ENCODE measurements at places on chromosomes 4 and X. TPM values are rescaled to one million over a fixed set of nuclear protein-coding genes. Genes with fewer than 3 reads are reported as not detected.

SOD3 gene
- not detected for total RNA-seq

DNA sequence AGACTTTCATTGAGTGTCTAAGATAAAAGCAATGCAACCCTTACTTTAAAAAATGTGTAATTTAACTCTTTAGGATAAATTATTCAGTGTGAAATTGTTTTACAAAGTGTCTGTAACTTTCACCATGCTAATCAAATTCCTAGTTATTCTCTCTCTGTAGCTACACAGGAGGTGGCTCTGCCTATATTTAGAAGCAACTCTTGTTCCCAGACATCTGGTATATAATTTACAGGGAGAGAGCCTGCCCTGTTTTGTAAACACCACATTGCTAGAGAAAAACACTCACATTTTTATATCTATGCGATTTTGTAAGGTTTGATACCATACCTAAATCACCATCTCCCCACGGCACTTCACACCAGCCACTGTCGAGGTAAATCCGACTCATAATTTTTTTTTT is 35.5 kb upstream of the SPATA4 start:
- no peaks in the 10 kb centered on the region for H3K4me1 ChIP-seq
- H3K4me3 ChIP-seq, result no peak overlapping the region
- no peaks in the 10 kb centered on the region for H3K36me3 ChIP-seq
- H3K27ac ChIP-seq, result no peak overlapping the region
- H3K27me3 ChIP-seq, result peaks cover 4% of the 10 kb centered on the region

STATH gene
- total RNA-seq, result not detected

GRCh38 chr4:3871181-3871852 is 105.1 kb downstream of the ADRA2C start:
- H3K4me1 ChIP-seq, result peaks cover 14% of the 10 kb centered on the region
- DNase-seq, result peak; percentile 39

DNA sequence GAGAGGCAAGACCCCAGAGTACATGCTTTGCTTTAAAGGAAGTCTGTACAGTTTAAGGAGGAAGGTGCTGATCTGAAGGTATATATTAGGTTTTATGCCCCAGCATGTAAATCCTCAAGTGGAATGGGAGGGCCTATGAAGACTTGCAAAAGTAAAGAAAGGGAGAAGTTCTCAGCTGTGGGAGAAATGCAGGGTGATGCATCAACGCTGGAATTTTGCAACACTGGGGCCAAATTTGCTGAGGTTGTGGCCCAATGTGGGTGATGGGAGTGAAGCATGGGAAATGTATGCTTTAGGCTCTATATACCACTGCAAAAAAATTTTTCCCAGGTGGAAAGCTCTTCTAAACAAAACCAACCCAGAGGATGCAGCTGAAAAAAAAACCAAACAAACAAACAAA is 33.8 kb upstream of the GPR174 start:
- H3K36me3 ChIP-seq, result peaks cover 12% of the 10 kb centered on the region
- no peak overlapping the region for H3K4me3 ChIP-seq
- H3K4me1 ChIP-seq, result peaks cover 11% of the 10 kb centered on the region
- no peaks in the 10 kb centered on the region for H3K27me3 ChIP-seq
- H3K27ac ChIP-seq, result peak overlapping the region; percentile 95

GRCh38 chr4:101355767-101356702 is 8.7 kb upstream of the PPP3CA start:
- H3K36me3 ChIP-seq, result no peaks in the 10 kb centered on the region
- H3K4me1 ChIP-seq, result no peaks in the 10 kb centered on the region
- no peak for DNase-seq
- H3K4me3 ChIP-seq, result no peak overlapping the region
- peaks cover 8% of the 10 kb centered on the region for H3K27me3 ChIP-seq

CT47C1 gene
- total RNA-seq, result not detected

DNA sequence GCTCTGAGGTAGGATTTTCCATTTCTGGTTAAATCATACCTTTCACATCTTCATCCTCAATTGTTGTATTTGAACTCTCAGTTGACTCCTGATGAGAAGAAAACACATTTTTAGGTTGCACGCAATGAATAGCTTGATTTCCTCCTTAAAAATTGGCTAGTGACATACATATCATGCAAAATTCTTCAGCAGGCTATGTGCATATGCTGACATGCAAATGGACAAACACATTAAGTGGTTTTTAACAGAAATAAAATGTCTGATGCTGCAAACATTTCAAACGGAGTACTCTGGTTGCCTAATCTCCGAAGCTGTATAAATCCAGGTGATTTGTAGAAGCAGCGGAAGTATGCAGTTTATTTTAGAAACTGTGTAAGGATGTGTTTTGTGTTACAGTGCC is 261.1 kb downstream of the CAMK2D start:
- DNase-seq, result no peak
- H3K27ac ChIP-seq, result no peak overlapping the region
- peaks cover 62% of the 10 kb centered on the region for H3K36me3 ChIP-seq
- H3K4me3 ChIP-seq, result no peak overlapping the region
- H3K4me1 ChIP-seq, result no peaks in the 10 kb centered on the region
- no peaks in the 10 kb centered on the region for H3K27me3 ChIP-seq

DNA sequence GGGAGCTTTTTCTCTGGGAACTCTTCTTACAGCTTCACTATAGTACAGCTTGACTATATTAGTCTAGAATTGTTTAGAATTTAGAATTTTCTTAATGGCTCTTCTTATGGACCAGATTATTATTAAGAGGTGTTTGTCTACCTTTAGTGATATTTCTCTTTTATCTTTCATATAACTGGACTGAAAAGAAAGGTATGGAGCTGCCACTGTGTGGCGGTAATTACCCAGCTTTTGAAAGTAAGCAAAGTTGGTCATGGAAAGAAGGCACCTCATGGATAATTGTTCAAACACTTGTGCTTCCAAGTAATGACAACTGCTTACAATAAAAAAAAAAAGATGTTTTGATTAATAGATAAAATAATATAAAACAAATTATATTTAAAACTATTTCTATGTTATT is 1112.5 kb downstream of the TECRL start:
- H3K36me3 ChIP-seq, result no peaks in the 10 kb centered on the region
- no peak overlapping the region for H3K4me3 ChIP-seq
- no peaks in the 10 kb centered on the region for H3K27me3 ChIP-seq
- no peak overlapping the region for H3K27ac ChIP-seq

Data from naive thymus-derived CD8-positive, alpha-beta T cell (primary cell).